8988T (cell line): ENCODE measurements at places on chromosomes 4 and X.

- no peak for DNase-seq
Measured at GRCh38 chr4:91267543-91267942, 1036.2 kb upstream of the GRID2 start.

DNA sequence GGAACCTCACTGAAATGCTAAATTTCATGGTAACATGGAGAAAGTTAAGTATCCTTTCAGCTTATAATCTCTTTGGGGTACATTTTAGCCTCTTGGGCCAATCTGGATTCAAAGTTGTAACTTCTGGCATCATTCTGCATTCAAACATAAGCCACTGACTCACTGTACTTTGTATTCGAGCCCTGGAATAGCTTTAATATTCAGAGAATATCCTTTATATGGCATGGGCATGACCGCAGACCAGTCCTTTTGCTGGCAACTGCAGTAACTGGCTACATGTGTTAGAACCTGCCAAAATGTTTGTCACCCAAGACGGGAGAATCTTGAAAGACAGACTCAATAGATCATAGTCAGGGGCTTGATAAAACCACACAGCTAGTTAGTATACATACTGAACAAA lies 3.3 kb downstream of the GASK1B start:
- DNase-seq: no peak

DNA sequence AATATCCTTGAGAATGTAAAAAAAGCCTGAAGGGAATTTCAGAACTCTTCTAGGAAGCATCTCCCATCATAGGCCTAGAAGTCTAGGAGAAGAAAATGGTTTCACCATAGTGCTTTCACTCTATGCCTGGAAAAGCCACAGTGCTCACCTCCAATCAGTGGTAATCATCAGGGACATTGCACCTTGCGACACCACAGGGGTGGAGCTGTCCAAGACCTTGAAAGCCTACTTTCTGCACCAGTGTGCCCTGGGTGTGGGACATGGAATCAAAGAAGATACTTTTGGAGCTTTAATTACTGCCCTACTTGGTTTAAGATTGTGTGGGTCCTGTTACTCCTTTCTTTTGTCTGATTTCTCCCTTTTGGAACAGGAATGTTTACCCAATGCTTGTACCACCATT lies 146.8 kb upstream of the NDST4 start:
- no peak for DNase-seq

DNA sequence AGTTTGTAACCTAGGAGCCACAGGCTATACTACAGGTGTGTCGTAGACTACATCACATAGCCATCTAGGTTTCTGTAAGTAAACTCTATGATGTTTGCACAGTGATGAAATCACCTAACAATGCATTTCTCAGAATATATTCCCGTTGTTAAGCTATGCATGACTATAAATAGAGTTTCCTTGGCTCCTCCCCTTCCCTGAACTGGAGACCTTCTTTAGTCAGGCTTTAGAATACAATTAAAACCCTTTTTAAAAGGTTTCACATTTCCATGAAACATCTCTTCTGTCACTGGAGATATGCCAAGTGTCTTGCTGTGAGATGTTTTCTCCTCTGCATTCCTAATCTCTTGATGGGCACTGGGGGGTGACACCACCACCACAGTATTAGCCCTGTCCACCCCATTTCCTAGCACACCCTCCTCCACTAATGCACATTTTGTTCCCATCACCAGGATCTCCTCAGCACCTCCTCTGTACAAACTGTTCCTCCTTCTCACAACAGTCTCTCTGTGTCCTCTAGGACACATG lies 334.6 kb upstream of the CPEB2 start:
- no peak for DNase-seq

- no peak for DNase-seq
Measured at GRCh38 chrX:32524385-32524784, 687.0 kb downstream of the DMD start.

DNA sequence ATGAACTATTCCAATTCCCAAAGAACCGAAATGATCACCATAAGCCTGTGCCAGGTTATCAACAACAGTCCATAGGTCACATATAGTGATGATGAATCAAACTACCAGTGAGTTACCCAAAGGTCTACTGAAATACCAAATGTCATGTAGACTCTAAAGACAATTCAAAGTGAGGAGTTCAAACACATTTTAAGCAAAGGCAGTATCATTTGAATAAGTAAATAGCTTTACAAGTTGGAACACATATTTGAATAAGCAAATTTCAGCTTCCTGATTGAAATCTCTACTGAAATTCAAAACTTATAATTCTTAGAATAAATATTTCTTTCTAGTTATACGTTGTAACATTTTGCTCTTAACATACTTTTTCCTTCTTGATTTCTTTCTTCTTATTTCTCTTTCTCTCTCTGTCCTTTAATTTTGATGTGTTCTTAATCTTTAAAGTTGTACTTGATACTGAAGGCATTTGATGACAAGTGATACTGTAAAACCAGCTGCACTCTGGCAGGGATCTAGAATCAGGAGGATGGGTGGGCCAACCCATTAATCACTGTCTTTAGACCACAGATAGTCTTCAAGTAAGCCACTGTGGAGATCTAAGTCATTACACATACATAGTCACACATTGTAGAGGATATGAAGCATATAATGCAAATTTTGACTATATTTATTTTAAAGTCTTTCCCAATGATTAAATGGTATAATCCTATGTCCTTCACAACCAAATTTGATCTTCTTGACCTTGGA lies 34.5 kb downstream of the GABRA4 start:
- no peak for DNase-seq

DNA sequence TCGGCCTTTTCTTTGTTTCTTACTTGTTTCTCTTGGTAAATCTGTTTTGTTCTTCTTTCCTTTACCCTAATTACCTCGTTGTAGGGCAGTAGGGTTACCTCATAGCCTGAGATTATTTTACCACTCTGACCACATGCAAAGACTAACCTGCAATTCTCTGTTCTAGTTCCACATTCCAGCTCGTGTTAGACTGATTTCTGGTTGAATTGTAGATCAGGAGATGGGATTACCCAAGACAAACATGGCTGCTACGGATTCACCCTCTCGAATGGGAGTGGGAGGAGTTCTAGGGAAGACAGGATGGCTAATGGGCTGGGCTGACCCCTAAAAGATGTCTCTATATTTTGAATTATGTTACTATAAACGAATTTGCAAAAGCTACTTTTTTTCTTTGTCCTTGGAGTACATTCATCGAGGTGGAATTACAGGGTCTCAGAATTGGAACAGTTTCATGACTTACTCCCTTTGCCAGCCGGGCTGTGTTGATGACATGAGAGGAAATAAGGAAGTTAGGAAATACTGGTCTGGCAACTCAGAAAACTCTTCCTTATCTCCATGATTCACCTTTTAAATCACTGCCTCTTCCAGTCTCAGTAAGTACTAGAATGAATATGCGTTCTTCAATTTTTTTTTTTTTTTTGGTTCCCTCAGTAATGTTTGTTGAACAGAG lies 36.7 kb upstream of the FBXW7 start:
- no peak for DNase-seq

DNA sequence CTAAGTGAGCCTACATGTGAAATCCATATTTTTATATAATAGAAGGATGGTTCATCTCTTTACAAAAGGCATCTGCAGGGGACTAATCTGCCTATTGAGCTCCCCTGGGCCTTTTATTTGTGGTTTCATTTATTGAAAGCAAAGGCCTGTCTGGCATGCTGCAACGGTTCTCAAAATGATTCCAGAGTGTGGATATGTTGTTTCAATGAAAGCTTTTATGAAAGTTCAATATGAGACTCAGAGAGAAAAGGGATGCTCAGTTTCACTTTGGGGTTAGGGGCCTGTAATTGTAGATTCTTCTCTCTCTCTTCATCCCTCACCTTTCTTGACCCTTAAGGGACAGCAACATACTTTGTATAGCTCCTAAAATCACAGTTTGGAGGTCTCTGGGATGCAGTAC lies 204.2 kb upstream of the CASK start:
- no peak for DNase-seq

DNA sequence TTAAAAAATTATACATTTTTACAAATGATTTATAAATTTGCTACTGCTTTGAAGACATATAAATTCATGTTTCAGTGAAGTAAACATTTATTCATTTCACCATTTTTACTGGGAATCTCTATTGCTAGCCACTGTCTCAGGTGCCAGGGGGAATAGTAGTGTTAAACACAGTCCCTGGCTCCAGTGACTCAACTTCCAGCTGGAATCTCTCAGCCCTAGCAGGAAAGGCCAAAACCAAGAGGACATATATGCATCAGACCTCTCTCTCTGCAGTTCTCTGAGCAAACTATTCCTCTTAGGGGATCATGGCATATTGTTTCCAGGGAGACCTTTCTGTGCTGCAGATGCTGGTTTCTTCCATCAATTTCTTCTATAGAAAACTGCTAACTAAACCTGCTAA lies 1009.0 kb upstream of the LCORL start:
- DNase-seq: no peak

GRCh38 chr4:77481856-77482255 lies 123.8 kb upstream of the CXCL13 start:
- no peak for DNase-seq

- no peak for DNase-seq
Measured at GRCh38 chr4:6410068-6410467, 62.3 kb downstream of the PPP2R2C start.

DNA sequence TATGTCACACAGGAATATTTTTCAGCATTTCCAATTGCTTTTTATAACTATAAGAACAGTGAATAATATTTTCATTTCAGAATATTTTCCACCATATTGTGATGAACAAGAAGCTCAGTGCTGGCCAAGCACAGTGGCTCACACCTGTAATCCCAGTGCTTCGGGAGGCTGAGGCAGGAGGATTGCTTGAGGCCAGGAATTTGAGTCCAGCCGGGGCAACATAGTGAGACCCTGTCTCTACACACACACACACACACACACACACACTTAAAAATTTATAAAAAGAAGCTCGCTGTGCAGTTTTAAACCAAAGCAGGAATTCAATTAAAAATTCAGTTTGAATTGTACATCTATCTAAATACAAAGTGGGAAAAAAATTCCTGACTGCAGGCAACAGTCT lies 3.2 kb downstream of the ZFYVE28 start:
- DNase-seq: no peak

GRCh38 chrX:149151805-149152757 lies 353.0 kb downstream of the IDS start:
- DNase-seq: no peak

DNA sequence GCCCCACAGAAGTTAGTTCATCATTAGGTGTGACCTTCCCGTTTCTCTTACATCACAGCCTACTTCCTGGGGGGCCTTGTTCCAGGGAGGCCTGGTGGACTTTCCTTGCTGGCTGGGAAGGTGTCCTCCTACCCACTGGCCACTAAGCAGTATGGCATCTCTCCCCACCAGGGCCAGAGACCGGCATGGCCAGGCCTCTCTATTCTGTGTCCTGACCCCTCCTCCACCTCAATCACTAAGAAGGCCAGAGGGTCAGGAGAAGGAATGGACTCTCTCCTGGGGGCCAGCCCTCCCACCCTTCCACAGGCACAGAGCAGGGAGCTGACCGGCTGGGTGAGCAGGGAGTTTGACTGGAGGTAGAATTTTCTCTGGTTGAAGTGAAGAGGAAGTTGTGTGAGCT lies 81.9 kb downstream of the PJA1 start:
- no peak for DNase-seq

DNA sequence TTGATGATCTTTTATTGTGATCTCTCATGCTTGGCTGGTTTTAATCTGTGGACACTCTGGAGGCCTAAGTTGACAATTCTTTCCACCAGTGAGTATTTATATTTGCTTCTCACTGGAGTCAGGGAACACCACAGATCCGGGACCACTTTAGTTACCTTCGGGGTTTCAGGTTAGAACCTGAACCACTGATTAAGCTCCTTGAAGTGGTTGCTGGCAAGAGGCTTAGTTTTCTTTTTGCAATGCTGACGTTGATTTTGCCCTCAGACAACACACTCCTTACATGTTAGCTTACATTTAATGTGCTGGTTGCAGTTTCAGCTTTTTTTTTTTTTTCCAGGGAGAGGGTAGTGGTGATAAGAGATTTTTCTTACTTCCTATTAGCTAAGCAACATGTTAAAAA lies 10.5 kb upstream of the ZNF330 start:
- DNase-seq: no peak

- DNase-seq: no peak
Measured at GRCh38 chrX:21376636-21377035, 2.4 kb downstream of the CNKSR2 start.

- no peak for DNase-seq
Measured at GRCh38 chr4:158213466-158213865, 3.2 kb downstream of the TMEM144 start.

GRCh38 chr4:168212656-168213055 lies 105.9 kb downstream of the DDX60 start:
- no peak for DNase-seq

GRCh38 chr4:149409555-149409962 lies 406.1 kb downstream of the IQCM start:
- no peak for DNase-seq

DNA sequence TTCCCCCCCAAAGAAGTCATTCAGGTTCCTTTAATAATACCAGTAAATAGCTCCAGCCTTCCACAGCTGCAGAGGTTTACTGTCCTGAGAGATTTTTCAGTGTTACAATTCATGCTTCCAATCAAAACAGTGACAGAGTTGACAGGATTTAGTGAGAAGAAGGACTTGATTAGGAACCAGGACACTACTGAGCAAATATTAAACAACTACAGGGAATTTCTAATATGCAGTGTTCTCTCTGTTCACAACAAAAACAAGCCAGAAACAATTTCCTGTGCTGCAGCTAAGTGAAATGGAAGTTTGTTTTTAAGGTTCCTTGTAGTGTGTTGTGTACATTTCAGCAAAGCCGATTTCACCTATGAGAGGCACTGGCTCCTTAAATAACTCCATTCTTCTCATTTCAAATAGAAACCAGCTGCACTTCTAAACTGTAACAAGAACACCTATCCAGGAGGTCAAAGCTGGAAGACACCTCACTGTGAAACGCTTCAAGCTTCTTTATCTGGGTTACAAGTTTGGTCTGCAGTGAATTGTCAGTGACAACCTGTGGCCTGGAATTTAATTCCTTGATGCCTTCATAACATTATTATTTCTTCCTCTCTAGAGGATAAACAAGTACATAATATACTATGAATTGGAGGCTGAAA lies 149.3 kb downstream of the RASL11B start:
- DNase-seq: no peak
